Epithelial cell of esophagus (primary cell): ENCODE measurements at places on chromosomes 16 and 17.

DNA sequence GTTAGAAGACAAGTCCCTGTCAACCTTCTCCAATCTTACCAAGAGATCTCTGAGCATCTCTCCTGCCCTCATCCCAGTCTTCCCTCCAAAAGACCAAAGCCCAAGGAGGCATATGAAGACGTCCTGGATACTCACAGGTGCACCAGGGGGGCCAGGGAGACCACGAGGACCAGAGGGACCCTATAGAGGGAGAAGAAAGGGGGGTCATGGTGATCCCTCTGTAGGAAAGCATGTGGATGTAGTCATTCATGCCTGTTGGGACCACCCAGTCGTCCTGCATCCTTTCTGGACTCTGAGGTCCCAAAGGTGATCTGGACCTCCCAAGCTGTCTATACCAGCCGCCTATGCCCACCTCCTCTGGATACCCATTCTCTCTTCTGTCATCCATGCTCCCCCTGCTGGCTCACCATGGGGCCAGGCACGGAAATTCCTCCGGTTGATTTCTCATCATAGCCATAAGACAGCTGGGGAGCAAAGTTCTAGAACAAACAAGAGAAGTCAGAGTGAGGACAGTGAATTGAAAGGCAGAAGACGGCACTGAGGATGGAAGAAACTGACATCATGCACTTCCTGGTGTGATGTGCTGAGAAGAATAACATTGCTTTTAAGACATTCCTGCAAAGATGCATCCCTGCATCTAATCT lies 3.3 kb downstream of the COL1A1 start:
- peak; percentile 77 for DNase-seq

GRCh38 chr17:33023790-33024189 lies 32.1 kb downstream of the SPACA3 start:
- DNase-seq = no peak

DNA sequence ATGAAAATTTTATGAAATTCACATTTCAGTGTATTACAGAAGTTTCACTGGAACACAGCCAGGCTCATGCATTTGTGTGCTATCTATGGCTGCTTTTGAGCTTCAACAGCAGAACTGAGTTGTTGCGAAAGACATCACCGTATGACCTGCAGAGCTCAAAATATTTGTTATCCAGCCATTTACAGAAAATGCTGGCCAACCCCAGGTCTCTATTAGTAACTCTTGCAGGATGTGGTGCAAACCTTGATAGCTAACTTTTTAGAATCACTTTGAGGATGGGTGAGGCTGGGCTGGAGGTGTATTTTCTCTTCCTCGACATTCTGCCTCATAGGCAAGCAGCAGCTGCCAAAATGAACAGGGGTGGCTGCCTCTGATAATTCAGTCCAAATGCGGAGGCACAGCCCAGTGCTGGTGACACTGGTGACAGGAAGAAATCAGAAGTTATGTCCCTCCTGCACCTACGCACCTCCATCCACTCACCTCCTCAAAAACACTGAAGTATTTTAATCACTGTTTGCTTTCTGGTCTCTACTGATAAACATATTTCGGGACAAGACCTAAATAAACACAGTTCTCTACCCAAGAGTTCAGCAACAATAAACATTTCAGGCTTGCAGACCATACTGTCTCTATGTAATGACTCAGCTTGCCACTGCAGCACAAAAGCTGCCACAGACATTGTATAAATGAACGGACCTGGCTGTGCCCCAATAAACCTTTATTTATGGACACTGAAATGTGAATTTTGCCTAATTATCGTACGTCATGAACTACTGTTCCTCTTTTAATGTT lies 28.5 kb downstream of the ARHGAP17 start:
- peak; percentile 49 for DNase-seq

- no peak for DNase-seq
Measured at GRCh38 chr17:41212524-41213169, 13.8 kb upstream of the KRTAP9-2 start.

GRCh38 chr17:7478276-7479212 lies 887 bp downstream of the ZBTB4 start:
- DNase-seq = peak; percentile 27

DNA sequence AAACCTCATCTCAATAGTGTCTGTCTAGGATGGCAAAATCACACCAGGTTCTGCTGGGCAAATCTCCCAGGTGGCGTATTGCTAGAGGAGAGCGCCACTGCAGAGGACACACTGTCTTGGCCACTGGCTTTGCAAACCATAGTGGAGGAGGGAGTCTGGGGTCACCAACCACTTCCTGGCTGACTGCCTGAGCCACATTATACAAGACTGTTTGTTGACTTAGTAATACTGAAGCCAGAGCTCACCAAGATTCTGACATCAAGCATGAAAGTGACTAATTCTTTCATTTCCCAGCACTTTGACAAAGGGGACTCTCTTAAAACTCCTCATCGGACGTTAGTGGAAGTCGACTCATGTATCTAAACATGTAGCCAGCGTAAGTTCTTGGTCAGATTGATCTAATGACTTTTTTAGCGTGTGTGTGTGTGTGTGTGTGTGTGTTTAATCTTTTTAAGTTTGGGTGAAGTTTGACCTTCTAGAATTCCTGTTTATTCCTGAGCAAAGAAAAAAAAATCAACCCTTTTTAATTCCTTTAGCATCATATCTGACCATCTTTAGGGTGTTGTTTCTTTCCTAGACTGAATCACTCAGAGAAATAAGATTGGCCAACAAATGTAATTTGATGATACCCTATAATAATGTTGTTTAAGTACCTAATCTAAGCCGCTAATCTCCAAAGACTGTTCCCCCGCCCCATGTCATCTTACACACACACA lies 13.7 kb downstream of the PITPNC1 start:
- peak; percentile 82 for DNase-seq

DNA sequence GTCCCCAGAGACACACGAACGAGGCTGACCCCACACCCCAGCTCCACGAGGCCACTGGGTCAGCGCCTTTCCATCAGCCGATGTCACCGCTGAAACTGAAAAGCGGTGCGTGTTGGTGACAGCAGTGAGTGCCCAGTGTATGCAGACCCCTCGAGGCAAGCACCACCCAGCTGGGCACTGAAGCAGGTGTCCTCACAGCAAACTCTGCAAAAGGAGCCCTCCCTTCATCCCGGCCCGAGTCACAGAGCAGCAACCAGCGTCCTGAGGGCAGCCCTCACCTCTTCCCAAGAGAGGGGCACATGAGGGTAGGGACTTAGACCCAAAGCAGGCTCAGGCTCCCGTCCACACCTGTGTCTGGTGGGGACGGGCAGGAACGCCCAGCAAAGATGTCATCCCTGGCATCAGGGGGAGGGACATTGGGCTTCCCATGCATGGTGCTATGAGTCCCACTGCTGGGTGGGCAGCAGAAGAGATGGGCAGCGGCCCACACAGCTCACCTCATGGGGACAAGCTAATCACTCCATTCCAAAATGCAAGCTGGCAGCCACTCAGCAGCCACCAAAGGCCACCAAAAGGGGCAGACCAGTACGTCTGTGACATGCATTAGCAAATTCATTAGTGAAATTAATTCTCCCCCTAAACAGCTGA lies 49.2 kb downstream of the RBFOX3 start:
- DNase-seq = no peak

DNA sequence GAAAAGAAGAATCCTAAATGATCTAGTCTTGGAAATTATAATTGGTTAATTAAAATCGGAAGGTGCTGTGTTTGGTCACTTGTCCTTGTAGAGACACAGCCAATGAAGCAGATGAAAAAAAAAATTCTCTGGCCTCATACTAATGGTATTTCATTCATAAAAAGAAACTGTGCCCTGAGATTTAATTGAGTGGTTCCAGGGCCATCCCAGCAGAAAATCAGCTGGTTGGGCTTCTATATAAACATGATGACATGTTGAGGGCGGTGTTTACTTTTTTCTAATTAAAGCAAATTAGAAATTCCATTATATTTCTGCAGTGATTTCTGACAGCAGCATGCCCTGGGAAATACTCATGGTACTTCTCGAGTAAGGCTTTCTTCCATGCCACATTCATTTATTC lies 191.9 kb upstream of the KCNJ16 start:
- DNase-seq = no peak

DNA sequence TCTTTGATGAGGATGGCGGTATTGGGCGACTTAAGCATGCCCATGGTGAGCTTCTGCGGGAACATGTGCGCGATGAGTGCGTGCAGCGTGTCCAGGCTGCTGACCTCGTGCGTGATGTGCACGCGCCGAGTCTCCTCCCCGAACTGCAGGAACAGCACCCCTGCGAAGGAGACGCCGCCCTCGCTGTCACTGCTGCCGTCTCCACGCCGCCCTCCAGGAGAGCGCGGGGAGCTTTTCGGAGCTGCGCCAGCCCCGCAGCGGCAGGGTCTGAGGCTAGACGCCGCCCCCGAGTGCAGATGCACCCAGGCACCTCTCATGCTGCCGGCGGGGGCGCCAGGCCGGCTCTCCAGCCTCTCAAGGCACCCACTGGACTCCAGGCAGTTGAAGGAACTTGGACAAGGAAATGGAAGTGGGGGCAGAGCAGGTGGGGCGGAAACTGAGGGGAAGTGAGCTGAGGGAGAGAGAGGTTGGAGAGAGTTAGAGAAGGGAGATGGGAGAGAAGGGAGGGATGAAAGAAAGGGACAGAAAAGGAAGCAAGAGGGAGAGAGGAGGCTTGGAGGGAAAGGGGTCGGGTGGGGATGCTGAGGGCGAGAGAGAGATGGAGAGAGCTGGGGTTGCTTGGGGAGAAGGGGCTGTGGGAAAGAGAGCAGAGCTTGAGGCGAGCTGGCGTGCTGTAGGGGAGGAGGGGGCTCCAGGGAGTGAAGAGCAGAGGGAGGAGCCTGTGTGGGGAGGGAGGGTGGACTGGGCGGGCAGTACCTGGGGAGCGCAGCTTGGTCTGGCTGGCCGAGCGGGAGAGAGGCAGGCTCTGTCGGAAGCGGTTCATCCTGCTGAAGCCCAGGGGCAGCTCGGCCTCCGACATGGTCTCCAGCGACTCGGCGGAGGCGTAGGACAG lies 42.1 kb downstream of the SRCIN1 start:
- no peak for DNase-seq

GRCh38 chr17:76083536-76084182 lies 4.7 kb downstream of the ZACN start:
- no peak for DNase-seq

- DNase-seq = no peak
Measured at GRCh38 chr17:18921485-18921884, 30.5 kb upstream of the SLC5A10 start.

DNA sequence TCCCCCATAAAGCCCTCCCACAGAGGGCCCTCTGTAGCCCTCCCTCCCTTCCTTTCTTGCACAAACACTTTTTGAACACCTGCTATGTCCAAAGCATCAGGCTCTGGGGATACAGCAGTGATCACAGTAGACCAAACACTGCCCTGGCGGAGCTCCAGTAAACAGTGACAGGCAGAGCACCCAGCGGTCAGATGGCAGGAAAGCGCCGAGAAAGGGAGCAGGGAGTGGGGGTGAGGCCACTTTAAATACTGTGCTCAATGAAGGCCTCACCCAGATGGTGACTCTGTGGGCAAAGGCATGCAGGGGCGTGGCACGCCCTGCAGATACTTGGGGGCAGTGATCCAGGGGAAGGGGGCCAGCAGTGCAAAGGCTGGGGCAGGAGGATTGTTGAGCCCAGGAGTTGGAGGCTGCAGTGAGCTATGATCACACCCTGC lies 7.6 kb downstream of the PRR29 start:
- DNase-seq = no peak

DNA sequence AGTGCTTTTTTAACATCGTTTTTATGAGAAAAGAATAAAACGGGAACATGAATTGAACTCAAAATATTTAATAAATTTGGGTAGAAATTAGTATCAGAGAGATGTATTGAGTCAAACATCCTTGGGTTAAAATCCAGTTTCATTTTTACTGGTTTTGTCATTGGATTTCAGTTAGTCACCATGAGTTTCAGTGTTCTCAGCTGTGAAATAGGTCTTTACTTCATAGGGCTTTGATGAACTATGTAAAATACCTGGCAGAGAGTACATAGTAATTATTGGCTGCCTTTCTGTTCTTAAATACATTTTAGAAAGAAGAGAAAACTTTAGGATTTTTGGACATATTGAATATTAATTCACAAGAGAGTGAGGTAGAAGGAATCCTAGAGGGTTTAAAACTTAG lies 105.8 kb downstream of the TANC2 start:
- DNase-seq = no peak

DNA sequence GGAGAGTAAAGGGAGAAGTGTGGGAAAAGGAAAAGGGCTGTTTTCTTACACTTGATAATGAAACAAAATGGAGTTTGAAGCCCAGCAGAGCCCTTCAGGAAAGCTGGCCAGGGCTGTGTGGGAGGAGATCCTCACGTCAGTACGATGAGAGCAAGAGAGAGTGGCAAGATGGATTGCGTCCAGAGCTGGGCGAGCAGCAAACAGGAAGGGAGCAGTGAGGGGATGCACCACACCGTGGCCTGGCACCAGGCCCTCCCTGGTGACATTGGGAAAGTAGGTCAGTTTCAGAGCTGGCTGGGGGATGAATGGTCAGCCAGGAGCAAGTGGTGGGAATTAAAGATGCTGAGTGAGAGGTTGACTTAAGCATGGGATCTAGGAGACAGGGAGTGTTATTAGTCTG lies 273.6 kb downstream of the GRIN2A start:
- DNase-seq = no peak

DNA sequence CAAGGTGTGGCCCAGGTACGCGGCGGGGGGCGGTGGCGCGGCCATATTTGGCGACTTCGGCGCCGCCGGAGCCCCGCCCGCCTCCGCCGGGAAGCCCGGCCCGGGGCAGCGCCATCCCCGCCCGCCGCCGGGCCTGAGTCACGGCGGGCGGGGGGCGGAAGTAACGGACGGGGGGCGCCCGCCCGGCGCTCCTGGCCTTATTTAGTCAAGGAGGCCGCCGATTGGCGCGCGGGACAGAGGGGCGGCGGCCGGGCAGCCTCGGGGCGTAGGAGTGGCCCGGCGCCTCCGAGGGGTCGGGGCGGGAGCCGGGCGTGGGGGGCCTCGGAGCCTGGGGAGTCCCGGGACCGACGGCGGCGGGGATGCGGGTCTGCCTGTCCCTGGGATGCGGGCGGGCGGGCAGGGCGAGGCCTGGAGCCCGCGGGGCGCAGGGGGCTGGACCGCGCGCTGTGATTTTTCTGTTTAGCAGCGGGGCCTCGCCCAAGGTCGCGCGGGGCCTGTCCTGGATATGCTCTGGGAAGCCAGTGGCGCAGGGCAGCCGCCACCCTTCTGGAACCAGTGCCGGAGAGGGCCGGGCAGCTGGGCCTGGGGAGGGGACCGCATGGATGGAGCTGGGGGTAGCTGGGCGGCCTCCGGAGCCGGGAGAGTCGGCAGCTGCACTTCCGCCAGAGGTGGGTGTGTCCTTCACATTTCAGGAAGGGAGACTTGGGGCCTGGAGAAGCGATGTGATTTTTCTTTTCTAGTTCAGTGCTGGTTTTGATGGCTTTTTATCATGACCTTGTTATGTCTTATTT lies 2.3 kb upstream of the ACTG1 start:
- peak; percentile 83 for DNase-seq

- no peak for DNase-seq
Measured at GRCh38 chr16:27330542-27330941, 16.8 kb downstream of the IL4R start.

- peak; percentile 43 for DNase-seq
Measured at GRCh38 chr17:4142107-4142900, 526 bp downstream of the ZZEF1 start.

GRCh38 chr16:56355786-56356275 lies 69.5 kb downstream of the AMFR start:
- DNase-seq = no peak
